ENCODE measurements at places on chromosomes 4 and X.

DNA sequence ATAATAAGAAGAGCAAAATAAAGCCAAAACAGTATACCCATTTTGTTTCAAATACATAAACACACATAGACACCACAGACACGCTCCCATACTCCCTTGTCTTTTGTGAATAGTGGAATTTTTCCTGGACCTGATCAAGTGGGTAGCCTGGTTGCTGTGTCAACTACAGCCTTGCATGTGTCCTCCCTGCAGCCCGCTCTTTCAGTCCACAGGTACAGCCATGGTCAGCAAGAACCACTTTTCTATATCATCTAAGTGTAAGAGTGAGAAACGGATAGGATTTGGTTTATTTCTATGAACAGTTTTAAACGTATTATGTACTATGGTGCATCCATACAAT, 9.8 kb downstream of the PWWP3B start:
- DNase-seq = no peak

GRCh38 chr4:11072999-11073398, 355.7 kb downstream of the HS3ST1 start:
- DNase-seq = no peak

DNA sequence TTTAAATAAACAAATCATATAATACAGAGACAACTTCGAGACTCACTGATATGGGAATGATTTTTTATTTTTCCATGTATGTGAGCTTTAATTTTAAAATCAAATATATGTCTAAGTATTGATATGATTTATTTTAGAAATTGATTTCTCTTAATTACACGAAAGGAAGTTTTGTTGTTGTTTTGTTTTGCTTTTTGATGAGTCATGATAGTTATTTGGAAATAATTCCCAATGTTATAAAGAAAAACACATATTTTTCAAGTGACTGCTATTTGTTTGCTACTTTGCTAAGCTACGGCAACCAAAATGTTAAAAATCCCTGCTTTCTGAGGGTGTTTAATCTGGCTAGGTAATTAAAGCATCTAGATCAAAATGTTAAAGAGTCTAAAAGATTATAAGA, 2139.4 kb upstream of the TENM3 start:
- DNase-seq = no peak

DNA sequence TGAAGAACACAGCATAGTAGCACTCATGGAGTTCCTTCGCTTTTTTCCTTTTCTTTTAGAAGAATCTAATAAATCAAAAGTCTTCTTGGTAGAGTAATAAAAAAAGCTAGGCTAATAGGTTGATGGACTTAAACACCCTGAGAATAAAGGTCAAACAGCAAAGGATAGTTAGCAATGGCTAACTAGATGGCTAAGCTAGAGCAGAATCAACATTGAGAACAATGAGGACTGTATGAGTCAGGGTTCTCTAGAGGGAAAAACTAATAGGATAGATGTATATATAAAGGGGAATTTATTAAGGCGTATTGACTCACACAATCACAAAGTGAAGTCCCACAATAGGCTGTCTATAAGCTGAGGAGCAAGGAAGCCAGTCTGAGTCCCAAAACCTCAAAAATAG, 550.9 kb downstream of the GLUD2 start:
- DNase-seq = no peak

DNA sequence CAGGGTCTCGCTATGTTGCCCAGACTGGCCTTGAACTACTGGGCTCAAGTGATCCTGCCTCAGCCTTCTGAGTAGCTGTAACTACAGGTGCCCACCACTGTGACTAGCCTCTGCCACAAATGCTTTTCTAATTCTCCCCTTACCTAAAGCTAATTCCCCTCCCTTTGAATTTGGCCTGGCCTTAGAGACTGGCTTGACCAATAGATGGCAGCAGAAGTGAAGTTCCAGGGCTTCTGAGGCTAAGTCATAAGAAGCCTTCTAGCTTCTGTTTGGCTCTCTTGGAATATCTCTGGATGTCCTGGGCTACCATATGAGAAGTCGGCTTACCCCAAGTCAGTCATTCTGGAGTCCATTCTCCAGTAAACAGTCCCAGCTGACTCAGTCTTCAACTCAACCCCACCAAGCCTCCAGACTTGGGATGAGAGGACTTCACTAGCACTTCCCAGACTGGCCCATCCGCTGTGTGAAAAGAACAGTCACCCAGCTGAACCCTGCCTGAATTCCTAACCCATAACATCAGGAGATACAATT, 61.0 kb downstream of the HPRT1 start:
- DNase-seq = no peak

DNA sequence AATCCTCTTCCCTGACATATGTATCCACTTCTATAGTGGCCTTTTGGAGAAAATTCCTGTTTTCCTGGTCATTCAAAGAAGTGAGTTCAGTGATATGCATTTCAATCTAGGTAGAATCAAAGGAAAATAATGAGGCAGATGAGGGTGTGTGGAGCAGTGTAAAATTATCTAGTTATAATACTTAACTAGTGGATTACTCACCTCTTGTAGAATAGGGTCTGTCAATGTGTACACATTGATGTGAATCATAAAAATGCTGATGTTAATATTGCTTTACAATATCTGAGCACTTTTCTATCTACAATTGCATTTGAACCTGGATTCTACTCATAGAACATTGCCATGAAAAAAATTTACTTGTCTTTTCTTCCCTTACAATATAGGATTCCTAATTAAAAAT, 293.5 kb downstream of the GBA3 start:
- no peak for DNase-seq

- no peak for DNase-seq
These were observed 19.7 kb downstream of the MAEA start for GRCh38 chr4:1309261-1310010.

- DNase-seq = no peak
These were observed 15.1 kb downstream of the PRSS48 start for GRCh38 chr4:151292038-151292437.

DNA sequence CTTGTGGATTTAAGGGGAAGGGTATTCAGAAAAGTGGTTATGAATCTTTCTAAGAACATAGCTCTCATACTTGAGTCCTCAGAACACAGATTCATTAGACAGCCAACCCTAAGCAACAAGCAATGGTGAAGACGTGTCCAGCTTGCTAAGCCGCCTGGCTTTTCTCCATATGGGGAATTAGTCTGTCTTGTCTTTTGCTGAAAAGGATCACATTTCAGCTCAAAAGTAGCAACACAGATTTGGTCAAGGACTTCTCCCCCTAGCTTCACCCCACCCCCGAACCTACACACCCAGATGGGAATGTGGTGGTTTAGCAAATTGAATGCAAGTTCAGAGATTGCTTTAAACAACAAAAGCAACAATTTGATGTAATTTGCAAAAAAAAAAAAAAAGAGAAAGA, 103.3 kb upstream of the RASGEF1B start:
- DNase-seq = no peak

- no peak for DNase-seq
These were observed 241.0 kb downstream of the SLC39A8 start for GRCh38 chr4:102104278-102104677.

- DNase-seq = no peak
These were observed 42.4 kb upstream of the AGA start for GRCh38 chr4:177484613-177485021.

- no peak for DNase-seq
These were observed 221.8 kb upstream of the GYPA start for GRCh38 chr4:144362366-144362765.

DNA sequence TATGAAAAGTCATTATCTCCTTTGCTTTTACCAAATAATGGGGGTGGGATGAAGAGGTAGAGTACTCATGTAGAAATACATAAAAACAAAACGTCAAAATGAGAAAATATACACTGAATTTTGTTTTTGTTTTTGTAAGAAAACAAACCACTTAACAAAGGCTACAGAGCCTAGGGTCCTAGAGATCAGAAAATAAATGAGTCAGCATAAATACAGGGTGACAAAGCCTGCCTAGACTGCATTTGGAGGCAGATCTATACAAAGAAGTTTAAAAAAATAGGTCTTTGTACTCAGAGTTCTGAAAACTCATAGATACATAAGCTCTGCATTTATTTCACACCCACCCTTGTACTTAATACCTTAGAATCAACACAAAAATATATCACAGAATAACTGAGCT, 52.4 kb downstream of the MTMR8 start:
- no peak for DNase-seq

DNA sequence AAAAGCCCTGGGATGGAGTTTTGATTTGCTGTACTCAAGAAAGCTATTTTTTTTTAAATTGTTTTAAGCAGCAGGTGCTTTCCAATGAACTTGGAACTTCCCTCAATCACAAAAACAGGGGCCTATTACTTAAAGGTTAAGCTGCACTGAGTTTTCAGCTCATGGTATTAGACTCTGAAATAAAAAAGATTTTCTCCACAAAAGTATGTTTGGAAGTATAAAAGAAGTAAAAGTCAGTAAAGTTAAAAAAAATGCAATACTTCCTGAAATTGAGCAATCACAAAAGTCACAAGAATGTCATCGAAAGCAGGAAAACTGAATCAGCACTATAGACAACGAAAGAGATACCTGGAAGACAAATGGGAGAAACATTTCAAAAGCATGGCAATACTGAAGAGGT, 38.9 kb upstream of the PLAC8 start:
- DNase-seq = no peak

- DNase-seq = no peak
These were observed 152.0 kb upstream of the USP9X start for GRCh38 chrX:40933132-40933705.

- no peak for DNase-seq
These were observed 288.0 kb downstream of the SH2D1A start for GRCh38 chrX:124634363-124634762.

DNA sequence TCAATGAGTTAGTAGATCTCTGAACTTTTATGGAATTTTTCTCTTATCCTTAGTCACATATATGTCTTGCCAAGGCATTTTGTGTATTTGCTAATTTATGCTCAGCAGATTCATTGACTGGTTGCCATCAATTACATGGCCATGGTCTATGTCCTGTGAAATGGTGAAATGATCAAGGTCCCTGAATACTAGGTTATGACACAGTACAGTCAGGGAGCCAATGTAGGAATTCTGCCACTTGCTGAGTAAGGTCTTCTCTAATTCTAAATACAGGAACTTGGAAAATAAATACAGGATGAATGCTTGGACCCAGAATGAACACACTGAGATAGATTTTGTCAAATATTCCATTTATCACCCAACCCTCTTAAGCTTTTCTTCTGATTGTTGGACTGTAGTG, 35.2 kb downstream of the ALPK1 start:
- no peak for DNase-seq

GRCh38 chrX:87846956-87847355, 329.4 kb downstream of the KLHL4 start:
- no peak for DNase-seq

DNA sequence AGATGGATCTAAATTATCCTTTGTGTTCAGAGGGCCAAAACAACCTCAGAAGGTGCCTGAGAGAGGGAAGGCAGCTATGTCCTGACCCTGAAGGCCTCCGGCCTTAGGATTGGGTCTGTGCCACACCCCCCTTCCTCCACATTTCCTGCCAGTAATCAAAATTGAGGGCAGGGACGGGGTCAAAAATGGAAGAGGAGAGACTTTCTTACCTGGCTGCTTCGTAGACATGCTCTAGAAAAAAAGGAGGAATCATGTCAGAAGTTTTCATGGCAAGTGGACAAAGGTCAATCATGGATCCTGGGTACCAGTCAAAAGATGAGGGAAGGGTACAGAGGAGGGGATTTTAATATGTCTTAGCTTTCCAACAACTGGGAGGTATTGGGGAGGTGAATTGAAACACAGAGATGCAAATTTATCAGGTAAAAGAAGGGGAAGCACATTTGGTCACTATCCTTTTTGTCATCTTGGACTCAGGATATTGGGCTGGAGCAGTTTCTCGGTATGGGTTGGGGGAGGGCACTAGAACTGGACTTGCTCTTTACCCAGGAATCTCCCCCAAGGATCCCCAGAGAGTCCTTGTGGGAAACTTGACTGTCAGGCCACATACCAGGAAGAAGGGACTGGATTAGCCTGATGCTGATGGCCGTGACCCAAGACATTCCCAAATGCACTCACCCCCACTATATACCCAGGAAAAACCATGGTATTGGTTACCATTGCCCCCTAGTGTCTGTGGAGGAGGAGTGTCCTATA, 17.1 kb downstream of the VSIG4 start:
- no peak for DNase-seq

DNA sequence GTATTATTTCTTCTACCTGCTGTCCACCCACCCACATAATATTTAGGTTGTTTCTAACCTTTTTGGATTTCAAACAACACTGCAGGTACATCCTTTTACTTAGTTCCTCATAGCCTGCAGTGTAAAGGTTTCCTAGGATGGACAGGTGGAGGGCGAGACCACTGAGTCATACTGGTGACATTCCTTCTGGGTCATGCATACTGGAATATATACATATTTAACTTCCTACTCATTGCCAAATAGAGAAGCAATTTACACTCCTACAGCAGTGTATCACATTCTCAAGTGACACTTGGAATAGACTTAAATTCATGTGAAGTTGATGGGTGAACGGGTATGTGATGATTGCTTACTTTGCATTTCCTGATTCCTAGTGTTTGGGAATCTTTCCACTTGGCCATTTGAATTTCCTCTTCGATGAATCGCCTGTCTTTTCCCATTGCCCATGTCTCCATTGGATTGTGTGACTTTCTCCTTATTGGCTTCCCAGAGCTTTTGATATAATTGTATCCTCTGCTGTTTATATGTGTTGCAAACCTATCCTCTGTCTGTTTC, 8.2 kb upstream of the PPP2R2C start:
- no peak for DNase-seq

DNA sequence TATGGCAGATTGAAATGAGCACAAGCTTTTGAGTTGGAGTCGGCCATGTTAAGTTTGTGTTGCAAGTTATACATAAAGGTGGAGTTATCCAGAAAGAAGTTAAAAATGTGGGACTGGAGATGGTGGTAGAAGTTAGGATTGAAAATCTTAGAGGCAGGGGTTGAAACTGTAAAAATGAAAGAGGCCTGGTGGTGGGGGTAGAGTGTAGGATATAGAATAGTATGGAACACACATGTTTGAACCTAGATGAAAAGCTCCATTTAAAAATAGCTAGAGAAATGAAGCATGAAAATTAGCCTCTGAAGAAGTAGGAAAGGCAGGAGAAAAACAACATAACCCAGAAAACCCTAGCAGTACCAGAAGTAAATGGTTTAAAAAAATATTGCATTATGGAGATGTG, 131.8 kb upstream of the ENPEP start:
- DNase-seq = no peak

- no peak for DNase-seq
These were observed 114.0 kb upstream of the DCLK2 start for GRCh38 chr4:149964001-149964796.

- DNase-seq = no peak
These were observed 45.3 kb downstream of the CASP6 start for GRCh38 chr4:109657854-109658418.

GRCh38 chr4:16687845-16688244, 210.6 kb downstream of the LDB2 start:
- no peak for DNase-seq

DNA sequence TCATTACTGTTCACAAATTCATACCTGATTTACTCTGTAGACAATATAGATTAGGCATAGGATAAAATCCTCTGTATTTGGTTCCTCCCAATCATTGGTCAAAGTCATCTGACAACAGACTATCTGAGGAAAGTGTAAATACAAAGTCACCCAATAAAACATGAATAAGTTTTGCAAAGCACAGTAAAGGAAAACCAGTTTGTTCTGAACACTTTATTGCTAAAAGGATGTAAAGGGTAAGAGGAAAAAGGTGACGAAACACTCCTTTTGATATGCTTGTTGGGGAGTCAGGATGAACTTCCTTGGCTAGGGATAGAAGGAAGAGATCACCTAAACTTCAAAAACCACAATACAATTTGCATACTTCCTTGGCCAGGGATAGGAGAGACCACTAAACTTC, 10.9 kb downstream of the MAD2L1 start:
- no peak for DNase-seq

- DNase-seq = no peak
These were observed 715.7 kb downstream of the KCTD8 start for GRCh38 chr4:43732829-43733426.

Measured in activated T-helper 1 cell treated with anti-CD3 and anti-CD28 coated beads, Interleukin-2, amount 50 U/mL, for 16 hours (primary cell).